ENCODE measurements at places on chromosomes 5 and 9. TPM values are rescaled to one million over a fixed set of nuclear protein-coding genes. Genes with fewer than 3 reads are reported as not detected.

The GABBR2 gene
- total RNA-seq: not detected

- no peak for DNase-seq
Observed at GRCh38 chr5:62737766-62738165, 159.1 kb downstream of the LRRC70 start.

The DNM1 gene
- 0.63 TPM for total RNA-seq

- DNase-seq: no peak
Observed at GRCh38 chr9:79028101-79028500, 543.7 kb upstream of the TLE4 start.

DNA sequence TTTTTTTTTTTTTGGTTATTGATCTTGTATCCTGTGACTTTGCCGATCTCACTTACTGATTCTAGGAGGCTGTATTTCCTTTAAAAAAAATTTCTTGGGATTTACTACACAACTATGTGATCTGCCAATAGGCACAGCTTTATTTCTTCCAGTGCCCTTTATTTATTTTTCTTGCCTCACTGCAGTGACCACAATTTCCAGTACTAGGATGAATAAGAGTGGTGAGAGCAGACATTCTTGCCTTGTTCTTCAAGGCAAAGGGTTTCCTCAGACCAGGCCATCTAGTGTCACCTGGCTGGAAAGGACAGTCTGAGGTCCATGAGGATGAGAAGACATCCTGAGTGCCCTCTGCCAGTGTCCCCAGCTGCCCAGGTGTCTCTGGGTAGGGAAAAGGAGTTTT, 265.4 kb downstream of the SPOCK1 start:
- no peak for DNase-seq

DNA sequence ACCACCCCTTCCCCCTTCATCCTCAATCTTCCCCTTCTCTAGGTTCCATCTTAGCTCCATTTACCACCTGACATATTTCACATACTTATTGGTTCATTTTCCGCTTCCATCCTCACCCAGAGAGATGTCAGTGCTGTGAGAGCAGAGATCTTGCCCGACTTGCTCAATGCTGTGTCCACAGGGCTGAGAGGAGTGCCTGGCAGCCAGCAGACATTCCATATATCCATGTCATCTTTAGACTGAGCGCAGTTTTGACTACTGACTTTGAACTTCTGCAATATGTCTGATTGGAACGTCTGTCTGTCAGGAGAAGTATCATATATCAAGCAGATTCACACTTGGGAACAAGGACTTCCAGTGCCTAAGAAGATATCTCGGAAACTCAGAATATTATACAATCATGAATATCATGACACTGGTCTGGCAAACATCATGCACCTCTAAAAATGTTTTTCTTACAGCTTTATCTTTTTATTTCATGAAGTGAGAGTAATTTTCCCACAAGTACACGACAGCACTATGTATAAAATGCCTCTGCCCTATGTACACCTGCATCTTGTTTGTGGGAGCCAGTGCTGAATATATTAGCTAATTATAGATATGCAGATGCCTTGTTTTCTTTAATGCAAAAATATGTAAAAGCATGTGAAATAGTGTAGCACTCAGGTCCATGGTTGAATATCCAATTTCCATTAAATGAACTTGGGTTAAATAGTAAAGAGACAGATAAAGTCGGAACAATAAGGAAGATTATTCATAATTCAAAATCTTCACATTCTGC, 454.0 kb upstream of the DAP start:
- no peak for DNase-seq

GRCh38 chr9:98694943-98695342, 13.8 kb downstream of the GABBR2 start:
- DNase-seq: no peak

- no peak for DNase-seq
Observed at GRCh38 chr9:124124729-124125650, 113.4 kb downstream of the LHX2 start.

The CDKN2A gene
- total RNA-seq: 3.9 TPM

DNA sequence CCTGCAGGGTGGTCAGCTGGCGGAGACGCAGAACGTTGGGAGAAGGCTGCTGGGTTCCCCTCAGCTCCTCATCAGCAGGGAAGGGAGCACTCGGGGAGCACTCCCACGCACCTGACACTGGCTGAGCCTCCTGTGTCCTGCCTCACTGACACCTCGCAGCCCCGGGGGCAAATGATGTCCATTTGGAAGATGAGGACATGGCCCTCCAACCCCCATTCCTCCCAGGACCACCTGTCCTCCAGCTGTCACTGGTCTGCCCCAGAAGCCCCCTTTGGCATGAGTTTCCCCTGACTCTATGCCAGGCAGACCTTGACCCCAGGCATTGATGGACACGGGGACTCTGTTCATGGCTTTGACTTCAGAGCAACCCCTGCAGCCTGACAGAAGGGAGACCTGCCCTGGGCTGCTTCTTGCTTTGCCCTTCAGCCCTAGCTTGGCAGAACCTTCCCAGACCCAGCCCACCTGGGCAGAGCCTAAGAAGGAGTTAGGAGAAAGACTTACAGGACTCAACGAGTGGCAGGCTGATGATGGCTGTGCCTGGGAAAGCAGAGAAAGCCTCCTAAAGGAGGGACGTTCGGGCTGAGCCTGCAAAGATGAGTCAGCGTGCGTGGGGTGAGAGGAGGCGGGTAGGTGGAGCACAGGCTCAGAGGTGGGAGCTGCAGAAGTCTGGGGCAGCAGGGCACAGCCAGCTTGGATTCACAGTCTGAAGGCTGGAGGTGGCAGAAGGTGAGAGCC, 90.6 kb downstream of the LMX1B start:
- peak; percentile 41 for DNase-seq

DNA sequence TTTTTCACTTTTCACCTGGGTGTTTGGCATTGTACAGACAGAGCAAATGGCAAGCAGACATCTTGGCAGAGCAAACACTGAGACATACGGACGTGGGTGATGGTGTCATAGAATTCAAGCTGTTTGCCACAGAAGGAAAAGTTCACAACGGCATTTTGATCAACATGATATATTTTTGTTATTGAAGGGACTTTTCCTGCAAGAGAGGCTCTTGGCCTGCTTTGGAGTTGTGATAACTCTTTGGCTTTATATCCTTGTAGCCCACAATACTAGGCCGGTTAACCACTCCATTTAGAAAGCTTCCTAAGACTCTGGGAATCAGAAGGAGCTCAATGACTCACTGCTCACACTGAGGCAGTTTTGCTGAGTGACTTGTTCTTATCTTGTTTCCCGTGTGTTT, 1038.3 kb downstream of the TLE1 start:
- DNase-seq: no peak

The DMRT2 gene
- total RNA-seq: 0.58 TPM

DNA sequence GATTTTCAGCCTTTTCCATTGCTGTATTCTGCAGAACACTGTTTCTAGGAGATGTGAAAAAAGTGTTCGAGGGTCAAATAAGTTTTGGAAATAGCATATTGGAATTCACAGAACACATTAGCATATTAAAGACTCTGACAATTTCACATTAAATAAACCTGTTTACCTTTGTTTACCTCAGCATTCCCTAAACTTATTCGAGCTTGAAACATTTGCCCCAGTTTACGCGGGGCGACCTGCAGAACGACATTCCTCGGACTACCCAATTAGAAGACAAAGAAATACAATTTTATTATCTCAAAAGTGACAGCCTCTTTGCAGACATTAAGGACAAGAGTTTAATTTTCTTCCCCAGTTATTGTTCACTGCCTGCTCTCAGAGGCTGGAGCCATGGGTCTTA, 110.3 kb upstream of the NFIB start:
- no peak for DNase-seq

- no peak for DNase-seq
Observed at GRCh38 chr5:44807269-44807668, 1.5 kb upstream of the MRPS30 start.

- DNase-seq: no peak
Observed at GRCh38 chr5:6554812-6555211, 78.0 kb downstream of the NSUN2 start.
